Suppressor macrophage (primary cell): ENCODE measurements at places on chromosomes 2 and 18.
A peak's percentile ranks its signal among the peaks of the same experiment; 100 is the strongest.

DNA sequence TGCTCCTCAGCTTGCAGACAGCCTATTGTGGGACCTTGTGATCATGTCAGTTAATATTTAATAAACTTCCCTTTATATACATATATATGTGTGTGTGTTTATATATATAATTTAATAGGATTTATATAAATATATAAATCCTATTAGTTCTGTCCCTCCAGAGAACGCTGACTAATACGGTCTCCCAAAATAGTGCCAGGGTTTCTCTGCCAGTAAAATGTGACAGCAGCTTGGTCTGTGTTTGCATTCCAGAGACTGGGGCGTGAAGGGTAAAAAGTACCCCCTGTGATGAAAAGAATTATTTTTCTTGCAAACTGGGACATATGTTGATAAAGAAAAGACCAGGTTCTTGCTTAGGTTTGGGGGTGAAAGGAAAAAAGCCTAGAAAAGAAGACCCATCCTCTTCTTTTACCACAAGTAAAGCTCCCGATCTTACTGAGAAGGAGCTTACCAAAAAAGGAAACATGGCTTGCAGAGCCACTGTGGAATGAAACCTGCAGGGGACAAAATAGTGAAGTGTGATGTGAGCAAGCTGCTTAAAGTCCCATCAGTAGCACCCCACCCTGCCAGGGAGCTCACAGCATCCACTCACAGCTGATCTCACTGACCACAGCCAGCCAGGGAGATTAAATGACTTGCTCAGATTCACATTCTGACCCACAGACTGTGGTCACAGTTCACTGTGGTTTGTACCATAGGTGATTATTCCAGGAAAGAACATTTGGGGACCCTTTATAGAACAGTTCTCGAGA is 110.9 kb upstream of the RMP24 start:
- DNase-seq = no peak

- no peak for DNase-seq
These were observed 879 bp upstream of the GALNT5 start for GRCh38 chr2:157256626-157257025.

GRCh38 chr18:76363436-76364120 is 131.5 kb downstream of the ZNF516 start:
- no peak for DNase-seq

GRCh38 chr2:151051574-151052220 is 210.0 kb downstream of the RBM43 start:
- DNase-seq = peak; percentile 67

DNA sequence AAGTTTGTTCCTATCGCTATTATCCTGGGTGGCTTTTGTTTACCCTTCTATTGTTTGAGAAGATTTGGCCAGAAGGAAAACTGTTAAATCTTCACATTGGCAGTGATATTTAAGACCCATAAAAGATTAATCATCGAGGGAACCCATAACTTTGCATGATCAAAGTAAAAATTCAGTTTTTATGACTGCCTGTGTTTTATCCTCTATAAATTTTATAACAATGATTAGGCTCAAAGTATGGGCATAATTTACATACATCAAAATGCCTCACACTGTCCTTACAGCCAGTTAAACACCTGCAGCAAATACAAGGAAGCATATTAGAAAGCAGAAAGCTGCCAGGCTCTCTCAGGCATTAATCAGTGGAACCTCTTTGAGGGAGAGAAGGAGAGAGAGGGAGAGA is 289.1 kb downstream of the ICOS start:
- DNase-seq = no peak

DNA sequence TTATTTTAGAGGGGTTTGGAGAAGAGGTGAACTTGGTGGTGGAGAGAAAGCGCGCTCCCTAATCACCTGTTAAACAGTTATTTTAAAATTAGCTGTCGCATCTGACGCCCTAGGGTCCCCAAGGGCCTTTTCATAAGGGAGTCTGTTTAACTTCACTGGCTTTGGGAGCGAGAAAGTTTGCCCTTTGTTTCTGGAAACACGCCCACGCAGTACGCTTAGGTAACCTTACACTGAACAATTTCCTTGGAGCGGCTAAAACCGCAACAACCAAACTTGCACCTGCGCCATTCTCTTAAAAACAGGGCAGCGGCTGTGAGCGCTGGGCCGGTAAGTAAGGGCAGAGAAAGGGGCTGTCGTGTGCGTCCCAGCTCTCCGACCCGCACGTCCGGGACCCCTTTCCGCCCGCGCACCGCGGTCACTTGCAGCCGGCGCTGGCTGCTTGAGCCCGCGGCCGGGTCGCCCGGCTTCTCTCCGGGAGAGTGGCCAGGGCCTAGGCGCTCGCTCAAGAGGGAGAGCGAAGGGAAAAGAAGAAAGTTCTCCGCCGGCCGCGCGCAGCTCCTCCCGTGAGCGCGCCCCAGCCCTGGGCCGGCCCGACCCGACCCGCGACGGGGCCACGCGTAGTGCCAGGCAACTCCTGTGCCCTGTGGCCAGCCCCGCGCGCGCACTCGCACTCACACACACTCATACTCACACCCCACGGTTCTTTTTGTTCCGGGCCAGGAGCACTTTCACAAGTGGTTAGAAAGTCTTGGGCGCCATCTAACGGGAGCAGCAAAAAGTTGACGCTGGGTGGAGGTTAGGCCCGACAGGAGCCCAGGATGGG is 19.2 kb downstream of the POU3F3 start:
- peak; percentile 82 for DNase-seq

- no peak for DNase-seq
These were observed 22.0 kb upstream of the PNO1 start for GRCh38 chr2:68135448-68136320.

GRCh38 chr2:33763671-33764310 is 164.7 kb upstream of the FAM98A start:
- no peak for DNase-seq

- no peak for DNase-seq
These were observed 70.1 kb downstream of the NRP2 start for GRCh38 chr2:205752296-205752820.

- no peak for DNase-seq
These were observed 158.0 kb downstream of the ALK start for GRCh38 chr2:29763371-29763770.

DNA sequence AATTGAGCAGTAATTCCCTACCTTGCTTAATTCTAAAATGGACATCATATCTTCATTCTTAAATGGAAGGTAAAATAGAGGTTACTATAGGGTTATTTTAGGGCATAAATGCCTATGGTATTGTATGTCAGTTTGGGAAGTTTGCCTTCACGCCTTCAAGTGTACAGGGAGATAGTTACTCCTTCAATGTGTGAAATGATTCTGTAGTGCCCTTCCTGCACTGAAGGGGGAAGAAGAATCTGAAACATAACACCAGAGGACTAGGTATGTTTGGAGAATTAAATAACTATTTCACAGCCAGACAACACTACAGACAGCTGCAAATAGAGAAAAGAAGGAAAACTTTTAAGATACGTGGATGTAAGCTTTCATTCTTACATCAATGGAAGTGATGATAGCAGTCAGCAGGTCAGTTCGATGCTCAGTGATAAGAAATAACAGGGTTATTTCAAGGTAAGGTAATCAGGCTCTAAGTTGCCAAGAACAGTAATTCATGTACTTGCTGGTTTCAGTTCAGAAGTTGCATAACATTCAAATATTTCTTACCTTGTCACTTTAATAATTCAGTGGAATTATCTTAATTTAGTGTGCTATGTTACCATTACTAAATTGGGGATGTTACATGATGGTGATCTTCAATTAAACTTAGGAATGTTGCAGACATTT is 4.0 kb downstream of the PKP4 start:
- DNase-seq = no peak

- peak; percentile 18 for DNase-seq
These were observed 142.6 kb downstream of the RIF1 start for GRCh38 chr2:151552287-151552686.

DNA sequence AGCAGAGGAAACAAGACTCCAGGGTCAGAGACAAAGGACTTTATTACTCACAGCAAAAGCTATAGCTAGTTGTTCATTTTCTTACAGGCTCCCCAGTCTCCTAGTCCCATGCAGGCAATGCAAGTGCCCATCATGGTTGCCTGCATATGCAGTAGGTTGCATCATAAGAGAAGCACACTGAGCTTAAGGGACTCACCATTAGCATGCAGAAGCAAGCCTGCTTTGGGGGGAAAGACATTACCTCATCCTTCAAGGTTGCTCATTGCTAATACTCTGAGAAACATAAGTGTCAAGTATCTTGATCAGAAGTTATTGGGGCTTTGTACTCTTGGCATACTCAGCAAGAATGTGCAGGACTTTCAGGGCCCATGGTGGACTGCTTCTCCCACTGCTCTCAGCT is 114.6 kb upstream of the CCDC68 start:
- DNase-seq = no peak

- DNase-seq = no peak
These were observed 8.0 kb upstream of the COX7A2L start for GRCh38 chr2:42368817-42369531.

DNA sequence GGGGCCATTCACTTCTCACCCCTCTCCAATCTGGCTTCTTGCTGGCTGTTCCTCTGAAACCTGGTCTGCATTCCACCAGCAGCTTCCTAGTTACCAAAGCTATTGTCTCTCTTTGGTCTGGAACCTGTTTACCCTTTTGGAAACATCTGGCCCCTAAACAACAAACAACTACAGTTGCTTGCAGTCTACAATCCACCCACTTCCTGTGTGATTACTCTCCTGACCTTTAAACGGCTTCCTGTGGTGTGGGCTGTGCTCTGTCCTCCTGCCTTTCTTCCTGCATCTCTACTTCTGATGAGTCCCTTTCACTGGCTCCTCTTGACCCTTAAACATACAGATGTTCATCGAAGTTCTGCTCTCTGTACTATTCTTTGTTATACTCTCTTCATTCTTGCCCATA is 303.8 kb downstream of the TDRD15 start:
- no peak for DNase-seq

- DNase-seq = no peak
These were observed 4.5 kb upstream of the FHL2 start for GRCh38 chr2:105403241-105403782.

DNA sequence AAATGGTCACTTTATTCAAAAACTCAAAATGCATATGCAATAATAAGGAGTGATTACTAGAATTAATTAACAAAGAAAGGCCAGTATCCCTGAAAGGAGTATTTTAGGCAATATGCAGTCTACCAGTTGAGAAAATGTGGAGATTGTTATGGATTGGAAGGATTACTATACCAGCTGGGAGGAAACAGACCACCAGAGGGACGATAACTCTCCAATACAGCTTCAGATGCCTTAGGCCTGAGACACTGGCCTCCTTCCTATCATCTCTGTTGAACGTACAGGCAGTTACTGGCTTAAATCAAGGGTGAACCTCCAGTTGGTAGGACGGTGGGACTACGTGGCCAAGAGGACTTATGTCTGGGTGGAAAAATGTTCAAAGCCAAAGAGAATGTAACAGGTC is 336.4 kb upstream of the EPHA4 start:
- no peak for DNase-seq

DNA sequence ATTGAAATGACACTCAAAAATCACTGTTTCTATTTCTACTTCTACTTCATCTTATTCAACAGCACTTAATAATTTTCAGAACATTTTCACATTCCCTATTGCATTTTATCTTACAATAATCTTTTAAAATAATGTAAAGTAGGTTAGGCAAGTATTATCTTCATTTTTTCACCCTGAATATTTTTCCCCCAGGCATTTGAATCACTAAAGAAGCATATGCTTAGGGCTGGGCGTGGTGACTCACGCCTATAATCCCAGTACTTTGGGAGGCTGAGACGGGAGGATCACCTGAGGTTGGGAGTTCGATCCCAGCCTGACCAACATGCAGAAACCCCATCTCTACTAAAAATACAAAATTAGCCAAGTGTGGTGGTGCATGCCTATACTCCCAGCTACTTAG is 6.7 kb downstream of the WDCP start:
- DNase-seq = no peak

DNA sequence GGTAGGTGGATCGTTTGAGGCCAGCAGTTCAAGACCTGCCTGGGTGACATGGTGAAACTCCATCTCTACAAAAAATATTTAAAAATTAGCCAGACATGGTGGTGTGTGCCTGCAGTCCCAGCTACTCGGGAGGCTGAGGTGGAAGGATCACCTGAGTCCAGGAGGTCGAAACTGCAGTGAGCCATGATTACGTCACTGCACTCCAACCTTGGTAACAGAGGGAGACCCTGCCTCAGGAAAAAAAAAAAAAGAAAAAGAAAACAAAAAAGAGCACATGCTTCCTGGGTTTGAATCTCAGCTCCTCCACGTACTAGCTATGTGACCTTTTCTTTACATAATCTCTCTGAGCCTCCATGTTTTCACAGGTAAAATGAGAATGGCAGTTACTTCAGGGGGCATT is 107.5 kb upstream of the STPG4 start:
- no peak for DNase-seq

- no peak for DNase-seq
These were observed 107.6 kb upstream of the CTAGE1 start for GRCh38 chr18:22525313-22525712.

DNA sequence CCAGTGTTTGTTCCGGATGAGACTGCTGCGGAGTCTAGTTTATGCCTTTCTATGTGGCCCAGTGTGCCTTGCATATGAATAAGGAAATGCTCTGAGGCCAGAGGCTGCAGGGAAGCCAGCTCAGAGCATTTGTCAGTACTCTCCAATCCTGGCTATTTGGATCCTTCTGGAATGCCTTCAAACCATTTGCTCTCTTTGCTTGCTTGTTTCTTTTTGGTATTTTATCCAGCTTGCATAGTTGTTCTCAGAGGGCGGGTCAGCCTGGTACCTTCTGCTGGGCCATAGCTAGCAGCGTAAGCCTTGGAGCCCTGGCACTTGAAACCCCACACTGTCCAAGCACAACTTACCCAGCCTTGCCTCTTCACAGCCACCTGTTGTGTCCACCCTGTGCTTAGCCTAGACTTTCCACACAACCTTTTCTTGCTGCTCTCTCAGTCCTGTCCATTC is 20.5 kb downstream of the CENPO start:
- no peak for DNase-seq

- no peak for DNase-seq
These were observed 10.4 kb downstream of the RTTN start for GRCh38 chr18:70195014-70195614.

- DNase-seq = peak; percentile 91
These were observed 34.1 kb upstream of the MAT2A start for GRCh38 chr2:85504778-85505261.

DNA sequence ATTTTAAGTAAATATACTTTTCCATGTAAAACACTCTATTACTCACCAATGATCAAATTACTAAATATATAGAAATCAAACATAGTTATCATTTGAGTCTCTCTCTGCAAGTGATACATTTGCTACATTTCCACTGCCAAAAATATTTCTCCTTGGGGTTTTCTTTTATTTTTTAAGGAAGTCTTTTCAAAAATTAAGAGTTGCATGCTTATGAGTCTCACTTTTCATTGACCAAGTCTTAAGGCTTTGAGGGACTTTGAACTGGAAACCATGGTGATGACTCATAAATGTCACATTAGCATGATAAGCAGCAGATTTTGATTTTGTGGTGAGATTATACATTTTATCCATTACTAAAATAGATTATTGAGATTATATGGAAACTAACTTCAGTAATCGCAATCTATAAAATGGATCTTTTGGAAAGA is 152.9 kb downstream of the FAM124B start:
- DNase-seq = no peak

- DNase-seq = no peak
These were observed 25.9 kb downstream of the RAMP1 start for GRCh38 chr2:237885111-237885930.
